ENCODE measurements at places on chromosomes 11 and 22.

DNA sequence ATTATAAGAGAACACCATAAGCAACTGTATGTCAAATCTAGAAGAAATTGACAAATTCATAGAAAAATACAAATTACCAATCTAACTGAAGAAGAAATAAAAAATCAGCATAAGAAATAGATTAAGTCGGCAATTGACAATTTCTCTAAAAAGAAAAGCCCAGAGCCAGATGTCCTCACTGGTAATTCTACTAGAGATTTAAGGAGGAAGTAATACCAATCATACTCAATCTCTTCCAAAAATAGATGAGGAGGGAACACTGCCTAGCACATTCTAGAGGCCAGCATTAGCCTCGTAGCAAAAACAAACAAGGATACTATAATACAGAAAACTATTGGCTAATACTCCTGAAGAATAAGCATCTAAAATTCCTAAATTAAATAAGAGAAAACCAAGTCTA, 40.4 kb upstream of the IGLL5 start:
- no peak for DNase-seq

DNA sequence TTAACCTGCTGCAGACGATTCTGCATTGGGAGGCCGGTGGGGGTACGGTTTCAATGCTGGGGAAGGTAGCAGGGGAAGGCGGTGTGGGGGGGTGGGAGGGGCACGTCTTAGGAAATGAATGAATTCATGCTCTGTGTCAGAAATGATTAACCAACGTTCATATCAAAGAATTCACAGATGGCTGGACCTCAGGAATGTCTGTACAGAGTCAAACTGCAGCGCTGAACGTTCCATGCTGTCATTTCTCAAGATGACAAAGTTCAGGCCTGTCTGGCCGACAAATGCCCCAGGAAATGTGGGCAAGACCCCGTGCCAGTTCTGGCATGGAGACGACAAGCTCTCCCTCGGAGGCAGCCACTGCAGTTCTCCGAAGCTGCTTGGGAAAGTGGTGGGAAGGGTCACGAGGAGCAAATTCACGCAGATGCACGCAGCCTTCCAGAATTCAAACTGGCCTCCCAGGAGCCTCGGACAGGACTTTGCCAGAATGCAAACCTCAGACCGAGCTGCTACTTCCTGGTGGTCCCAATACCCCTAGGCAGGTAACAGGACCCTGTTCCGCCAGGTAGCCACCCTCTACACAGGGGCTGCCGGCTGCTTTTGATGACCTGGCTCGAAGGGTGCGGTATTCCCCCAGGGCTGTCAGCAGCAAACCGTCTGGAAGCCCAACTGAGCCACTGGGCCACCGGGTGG, 81.5 kb downstream of the TRMU start:
- no peak for DNase-seq

GRCh38 chr22:39114112-39114511, 17.1 kb downstream of the APOBEC3H start:
- no peak for DNase-seq

GRCh38 chr11:71181566-71181965, 70.8 kb downstream of the SHANK2 start:
- no peak for DNase-seq

DNA sequence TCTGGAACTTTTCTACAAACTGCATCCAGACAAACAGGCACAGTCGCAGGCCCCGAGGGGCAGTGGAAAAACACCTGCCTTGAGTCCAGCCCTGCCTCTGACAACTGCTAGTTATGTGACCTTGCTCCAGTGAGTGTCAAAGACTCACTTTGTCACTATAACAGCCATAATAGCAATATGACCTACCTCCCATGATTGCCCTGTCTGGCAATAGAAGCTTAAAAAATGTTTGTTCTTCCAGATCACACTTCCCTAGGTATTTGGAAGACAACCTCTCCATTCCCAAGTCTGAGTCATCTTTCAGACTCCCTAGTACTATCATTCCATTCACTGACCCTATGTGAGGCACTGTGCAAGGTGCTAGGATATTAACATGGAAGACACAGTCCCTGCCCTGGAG, 74.5 kb downstream of the RPL27A start:
- DNase-seq = no peak

DNA sequence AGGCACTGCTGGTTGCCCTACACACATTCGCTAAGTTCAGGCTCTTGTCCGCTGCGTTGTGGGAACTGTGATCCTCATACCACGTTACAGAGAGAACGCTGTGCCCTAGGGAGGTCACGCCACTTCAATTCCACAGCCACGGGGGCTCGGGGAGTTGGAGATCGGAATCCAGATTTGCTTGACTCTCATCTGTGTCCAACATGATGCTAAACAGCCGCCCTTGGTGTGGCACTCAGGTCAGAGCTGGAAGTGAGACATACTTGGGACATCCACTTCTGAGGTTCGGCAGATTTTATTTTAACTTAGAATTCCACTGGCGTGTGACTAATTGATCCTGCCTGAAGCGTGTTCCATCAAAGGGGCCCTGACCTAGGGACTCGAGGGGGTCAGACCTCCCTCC, 41.7 kb downstream of the RIBC2 start:
- no peak for DNase-seq

DNA sequence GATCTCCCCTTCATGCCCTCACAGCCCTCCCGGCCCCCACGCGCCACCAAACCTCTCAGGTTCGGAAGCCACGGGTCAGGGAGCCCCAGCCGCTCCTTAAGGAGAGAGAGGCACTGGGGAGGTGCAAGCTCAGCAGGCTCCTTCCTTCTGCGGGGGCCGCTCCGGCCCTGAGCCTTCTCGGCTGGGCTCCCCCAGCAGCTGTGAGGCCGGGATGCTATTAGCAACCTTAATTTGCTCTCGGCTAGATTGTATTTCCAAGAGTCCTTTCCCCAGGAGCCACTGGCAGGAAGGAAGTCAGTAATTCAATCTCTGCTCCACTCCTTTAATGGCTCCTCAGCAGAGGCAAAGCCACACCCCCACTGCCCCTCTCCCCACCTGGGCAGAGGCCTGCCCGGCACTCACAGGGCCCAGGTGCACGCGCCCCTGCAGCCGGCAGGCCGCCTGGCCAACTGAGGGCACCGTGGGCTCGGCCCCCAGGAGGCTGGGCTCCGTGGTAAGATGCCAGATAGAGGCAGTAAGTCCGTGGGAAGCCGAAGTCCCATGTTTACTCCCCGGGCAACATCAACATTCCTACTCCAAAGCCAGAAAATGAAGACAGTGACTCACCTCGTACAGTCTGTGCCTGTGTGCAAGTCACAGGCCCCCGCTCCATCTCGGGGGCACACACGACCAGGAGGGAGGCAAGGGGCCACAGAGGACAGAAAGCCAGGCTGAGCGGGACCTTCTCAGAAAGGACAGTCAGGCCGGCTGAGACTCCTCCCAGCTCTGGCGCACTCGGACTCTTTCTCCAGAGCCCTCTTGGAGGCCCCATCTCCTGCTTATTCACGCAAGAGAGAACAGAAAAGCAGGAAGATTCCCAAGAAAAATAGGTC, 5.2 kb downstream of the IGSF9B start:
- no peak for DNase-seq

GRCh38 chr11:115921540-115921939, 417.3 kb upstream of the CADM1 start:
- no peak for DNase-seq

- DNase-seq = no peak
Observed at GRCh38 chr22:24444729-24445466, 17.5 kb downstream of the ADORA2A start.

DNA sequence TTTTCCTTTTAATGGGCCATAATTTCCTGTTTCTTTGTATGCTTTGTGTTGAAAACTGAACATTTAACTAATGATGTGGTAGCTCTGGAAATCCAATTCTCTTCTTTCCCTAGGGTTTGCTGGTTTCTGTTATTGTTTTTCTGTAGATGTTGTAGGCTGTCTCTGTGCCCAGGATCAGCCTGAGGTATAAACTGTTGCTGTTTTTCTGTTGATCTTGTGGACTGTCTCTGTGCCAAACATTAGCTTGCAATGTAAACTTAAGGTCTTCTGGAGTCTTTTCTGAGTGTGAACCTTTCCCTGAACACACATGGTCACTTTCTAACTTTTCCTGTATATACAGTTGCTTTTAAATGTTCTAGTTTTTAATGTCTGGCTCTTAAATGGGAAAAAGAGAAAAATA, 5.9 kb upstream of the TSKU start:
- no peak for DNase-seq

- DNase-seq = no peak
Observed at GRCh38 chr22:21738966-21739365, 3.4 kb upstream of the YPEL1 start.

DNA sequence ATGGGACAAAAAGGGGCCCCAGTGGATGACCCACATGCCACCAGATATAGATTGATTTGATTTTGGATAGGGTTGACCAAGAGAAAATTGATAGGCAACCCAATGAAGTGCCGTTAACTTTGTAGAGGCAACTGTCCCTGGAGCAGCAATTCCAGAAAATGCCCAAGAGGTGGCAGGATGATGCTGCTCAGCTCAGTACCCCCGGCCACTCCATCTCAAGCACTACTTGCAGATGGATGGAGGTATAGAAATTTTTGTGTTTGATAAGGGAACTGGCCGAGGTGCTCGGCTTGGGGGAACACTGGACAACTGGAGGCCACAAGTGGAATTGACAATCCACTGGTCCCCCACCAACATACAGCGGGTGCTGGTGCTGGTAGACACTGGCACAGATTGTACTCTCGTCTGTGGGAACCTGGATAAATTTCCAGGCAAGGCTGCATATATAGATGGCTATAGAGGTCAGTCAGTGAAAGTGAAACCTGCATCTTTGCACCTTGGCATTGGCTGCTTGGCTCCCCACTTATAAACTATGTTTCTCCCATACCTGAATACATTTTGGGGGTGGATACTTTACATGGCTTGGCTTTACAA, 86.3 kb downstream of the CCDC83 start:
- peak; percentile 53 for DNase-seq

DNA sequence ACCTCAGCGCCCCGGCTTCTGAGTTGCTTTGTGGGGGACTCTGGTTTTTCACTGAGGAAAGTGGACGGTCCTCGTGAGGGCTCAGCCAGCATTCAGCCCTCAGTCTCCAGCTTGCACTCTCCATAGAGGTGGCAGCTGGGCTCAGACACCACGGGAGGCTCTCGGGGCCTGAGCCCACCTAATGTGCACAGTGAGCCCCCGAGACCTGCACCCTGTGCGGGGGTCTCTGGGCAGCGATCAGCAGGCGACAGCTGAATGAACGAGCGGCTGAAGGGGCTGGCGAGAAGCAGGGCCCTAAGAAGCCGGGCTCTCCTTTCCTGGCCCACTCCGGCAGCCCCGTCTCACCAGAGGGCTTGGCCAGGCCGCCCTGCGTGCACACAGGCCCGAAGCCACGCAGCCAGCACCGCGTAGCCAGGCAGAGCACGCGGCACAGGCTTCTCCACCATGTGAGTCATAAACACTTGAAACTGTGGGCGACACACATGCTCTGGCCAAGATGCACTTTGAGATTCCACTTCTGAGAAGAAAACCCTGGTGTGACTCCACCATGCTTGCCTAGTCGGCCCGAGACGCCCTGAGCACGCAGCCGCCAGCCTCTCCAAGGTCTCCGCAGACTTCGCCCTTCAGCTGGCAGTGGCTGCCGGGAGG, 28.0 kb downstream of the TOLLIP start:
- DNase-seq = no peak

DNA sequence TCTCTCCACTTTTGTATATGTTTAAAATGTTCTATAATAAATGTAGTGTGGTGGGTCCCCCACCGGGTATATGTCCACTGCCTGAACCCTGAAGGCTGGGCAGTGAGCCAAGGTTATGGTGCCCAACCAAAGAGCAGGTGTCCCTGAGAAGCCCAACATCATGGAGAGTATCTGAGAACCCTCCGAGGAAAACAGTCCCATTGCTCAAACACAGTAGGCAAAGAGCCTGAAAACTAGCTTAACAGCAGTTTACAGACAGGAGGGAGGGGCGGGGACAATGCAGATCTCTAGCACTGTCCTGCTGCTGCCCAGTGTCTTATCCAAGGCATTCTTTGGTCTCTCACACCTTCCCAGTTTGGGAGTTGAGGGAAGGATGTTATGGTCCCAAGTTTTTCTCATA, 91.0 kb downstream of the TMPRSS5 start:
- no peak for DNase-seq

- no peak for DNase-seq
Observed at GRCh38 chr11:85732965-85733364, 47.0 kb upstream of the CCDC89 start.

DNA sequence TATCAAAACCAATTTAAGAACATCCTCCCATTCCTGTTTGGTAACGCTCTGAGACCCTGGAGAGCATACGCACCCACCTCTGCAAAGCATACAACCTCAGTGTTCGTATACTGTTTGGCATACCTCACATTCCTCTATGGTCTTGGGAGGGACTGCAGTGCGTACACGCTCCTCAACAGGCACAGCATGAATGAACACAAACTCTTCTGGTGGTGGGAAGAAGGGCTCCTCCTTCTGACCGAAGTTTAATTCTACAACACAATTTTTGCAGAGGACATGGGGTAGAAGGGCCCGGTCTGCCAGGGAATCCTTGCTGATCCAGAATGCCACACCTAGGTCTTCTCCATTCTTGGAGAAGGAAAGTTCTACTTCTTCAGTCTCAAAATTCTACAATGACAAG, 5.3 kb downstream of the HNRNPUL2 start:
- DNase-seq = no peak

- DNase-seq = no peak
Observed at GRCh38 chr11:119351232-119351631, 4.7 kb upstream of the MFRP start.

DNA sequence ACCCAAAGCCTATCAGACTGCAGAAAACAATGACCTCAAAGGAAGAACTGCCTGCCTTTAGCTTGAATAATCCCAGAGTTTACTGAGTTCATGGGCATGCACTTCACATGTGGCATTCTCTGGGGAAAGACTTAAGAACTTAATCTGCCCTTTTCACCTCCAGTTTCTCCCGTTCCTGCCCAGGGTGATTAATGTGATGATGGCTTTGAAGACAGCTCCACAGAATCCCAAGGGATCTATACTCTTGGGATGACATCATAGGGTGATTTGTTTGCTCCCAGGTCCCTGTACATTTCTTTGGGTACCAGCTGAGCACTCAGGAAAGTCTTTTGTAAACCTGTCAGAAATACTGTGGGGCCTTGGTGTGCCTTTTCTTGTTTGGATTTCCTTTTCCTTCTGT, 14.0 kb downstream of the FJX1 start:
- no peak for DNase-seq

- no peak for DNase-seq
Observed at GRCh38 chr11:70621241-70621640, 222.9 kb downstream of the CTTN start.

DNA sequence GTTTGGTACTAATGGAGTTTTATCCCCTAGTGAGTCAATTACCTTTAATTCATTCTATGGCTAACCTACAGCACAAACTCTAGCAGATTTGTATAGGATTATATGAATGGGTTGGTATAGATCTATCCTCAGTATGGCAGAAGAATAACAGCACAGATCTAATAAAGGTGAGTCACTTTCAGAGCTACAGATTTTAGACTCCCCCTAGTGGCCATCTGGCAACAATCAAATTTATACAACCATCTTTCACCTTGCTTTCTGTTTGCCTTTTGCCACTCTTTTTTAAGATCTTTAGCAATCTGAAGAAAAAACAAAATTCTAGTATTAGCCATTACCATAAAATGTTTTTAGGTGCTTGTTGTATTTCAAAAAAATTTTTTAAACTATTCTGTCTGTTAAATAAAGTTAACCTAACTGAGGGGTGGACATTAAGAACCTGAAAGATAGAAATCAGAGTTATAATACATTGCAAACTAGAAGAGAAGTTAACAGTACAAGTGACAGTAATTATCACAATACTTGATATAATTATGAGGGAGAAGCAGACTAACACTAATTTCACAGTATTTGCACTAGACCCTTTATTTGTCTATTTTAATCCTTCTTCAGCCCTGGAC, 25.8 kb downstream of the DDIAS start:
- DNase-seq = no peak
